ENCODE measurements at places on chromosomes 7 and 10.

- DNase-seq: peak; percentile 22
Observed at GRCh38 chr7:98107313-98107721, 655 bp downstream of the LMTK2 start.

DNA sequence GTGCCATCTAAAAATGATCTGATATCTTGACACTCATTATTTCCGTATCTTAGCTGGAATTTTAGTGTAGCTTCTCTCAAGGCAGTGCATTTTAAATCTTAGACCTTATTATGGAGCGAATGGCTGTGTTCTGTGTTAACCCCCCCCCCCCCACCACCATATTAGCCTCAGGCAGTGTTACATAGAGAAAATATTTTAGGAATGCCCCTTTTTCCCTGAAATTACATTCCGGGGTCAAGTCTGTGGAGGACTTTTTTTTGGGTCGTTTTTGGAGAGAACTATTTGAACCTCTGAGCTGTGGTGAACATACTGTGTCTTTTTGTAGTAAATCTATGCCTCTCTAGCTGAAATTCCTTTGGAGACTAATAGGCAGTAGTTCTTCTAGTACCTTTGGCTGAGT is 3.1 kb downstream of the CCDC126 start:
- no peak for DNase-seq

- no peak for DNase-seq
Observed at GRCh38 chr10:127117125-127117524, 79.3 kb downstream of the INSYN2A start.

DNA sequence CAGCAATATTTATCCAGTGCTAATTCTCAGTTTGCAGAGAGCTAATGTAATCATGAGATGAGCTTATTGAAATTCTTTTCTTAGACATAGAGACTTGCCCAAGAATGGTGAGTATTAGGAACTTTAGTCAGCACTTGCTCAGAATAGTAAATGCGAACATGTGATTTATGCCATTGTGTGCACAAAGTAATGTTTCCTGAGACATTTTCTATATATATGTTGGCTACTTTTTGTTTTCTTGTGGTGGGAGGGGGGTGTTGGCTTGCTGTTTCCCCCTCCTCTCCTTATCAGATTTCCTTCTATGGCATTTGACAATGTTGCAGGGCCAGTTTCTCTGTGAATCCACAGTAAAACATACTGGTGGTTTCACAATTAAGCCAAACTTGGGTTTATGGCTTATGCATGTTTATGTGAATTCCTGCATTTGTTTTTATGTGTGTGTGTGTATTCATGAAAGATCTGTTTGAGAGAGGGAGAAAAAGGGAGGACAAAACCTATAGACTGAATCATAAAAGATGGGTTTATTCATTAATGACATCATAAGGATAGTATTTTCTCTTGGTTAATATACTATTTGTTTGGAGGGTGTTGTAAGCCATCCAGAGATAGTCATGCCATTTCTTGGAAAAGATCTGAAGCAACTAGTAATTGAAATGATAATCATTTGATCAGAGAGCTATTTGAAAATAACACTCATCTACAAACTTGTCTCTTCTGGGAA is 36.3 kb downstream of the ARID5B start:
- no peak for DNase-seq

DNA sequence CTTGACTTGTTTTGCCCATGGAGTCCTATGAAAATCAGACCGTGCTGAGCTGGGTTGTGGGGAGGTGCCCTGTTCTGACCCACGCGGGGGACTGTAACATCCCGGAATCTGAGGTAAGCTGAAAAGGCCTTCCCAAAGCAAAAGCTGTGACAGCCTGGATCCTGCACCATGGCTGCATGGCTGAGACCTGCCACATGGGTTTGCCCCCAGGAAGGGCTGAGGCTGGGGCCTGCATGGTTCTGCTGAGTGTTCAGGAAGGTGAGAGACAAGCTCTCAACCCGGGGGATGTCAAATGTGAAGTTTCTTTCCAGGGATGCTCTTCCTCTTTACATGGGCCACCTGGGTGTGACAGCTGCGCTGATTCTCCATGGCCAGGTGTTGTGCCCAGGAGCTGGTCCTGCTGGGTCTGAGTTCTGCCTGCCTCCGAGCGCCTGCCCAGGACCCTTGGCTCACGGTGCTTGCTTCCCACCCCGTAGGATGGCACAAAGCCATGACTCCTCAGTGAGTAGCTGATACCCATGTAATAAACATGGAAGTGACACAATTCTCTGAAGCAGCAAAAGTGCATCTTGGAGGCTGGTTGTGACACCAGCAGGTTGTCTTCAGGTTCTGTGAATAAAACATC is 58.3 kb downstream of the VIPR2 start:
- DNase-seq: no peak

- no peak for DNase-seq
Observed at GRCh38 chr10:130761788-130762301, 549.7 kb downstream of the TCERG1L start.

DNA sequence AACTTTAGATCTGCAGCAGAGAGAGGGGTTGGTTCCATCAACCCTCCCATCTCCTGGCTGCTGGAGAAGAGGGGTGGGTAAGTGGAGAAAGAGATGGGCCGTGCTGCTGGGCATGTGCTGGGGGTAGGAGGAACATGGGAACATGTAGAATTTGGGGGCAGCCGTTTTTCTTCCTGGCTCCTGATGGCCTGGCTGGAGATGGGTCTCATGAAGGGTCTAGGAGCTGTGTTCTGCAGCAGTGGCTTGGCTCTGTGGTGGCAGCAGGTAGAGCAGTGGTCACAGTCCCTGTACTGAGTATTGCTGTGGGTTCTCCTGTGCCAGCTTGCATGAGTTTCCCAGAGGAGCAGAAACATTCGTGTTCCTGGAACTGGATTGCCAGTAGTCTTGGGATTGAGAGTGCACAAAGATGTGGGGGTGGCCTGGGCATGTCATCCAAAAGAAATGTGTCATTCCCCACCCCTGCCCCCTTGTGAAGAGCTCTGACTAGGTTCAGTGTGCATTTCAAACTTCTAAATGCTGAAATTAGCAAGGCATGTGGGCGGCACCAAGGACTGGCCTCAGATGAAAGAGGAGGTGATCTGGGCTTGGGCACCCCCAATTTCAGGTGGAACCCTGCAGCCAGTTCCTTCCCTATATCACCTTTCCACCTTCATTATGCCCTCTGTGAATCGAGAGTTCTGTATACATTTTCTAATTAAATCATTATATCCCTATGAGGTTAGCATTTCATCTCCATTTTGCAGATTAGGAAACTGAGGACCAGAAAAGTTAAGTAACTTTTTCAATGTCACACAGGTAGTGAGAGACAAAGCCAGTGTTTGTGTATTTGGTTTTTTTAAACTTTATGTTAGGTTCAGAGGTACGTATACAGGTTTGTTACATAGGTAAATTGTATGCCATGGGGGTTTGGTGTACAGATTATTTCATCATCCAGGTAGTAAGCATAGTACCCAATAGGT is 2.1 kb downstream of the CHST3 start:
- DNase-seq: no peak

Measured in NCI-H1105 treated with DMSO at 0.1 percent for 48 hours (cell line).